Vein endothelial cell (primary cell): ENCODE measurements at places on chromosomes 1 and 21. TPM values are rescaled to one million over a fixed set of nuclear protein-coding genes. Genes with fewer than 3 reads are reported as not detected.

LAD1 gene
- not detected in 2 replicates for total RNA-seq

GPR25 gene
- total RNA-seq = not detected in 2 replicates

TNFRSF18 gene
- total RNA-seq = not detected in 2 replicates

LYST gene
- 17.1 and 22.2 TPM in 2 replicates for total RNA-seq

LDLRAD2 gene
- not detected in 2 replicates for total RNA-seq

RGS4 gene
- 371 and 374 TPM in 2 replicates for total RNA-seq

NUF2 gene
- total RNA-seq = 8.5 and 23.5 TPM in 2 replicates

HLCS gene
- total RNA-seq = 16.0 and 20.3 TPM in 2 replicates

APOBEC4 gene
- not detected in 2 replicates for total RNA-seq

CD244 gene
- not detected in 2 replicates for total RNA-seq

MR1 gene
- total RNA-seq = 2.3 and 3.9 TPM in 2 replicates

HES5 gene
- under 0.01 TPM in 1 of 2 replicates, not detected in the other for total RNA-seq

ALG14 gene
- 1.3 and 2.0 TPM in 2 replicates for total RNA-seq

EFCAB14 gene
- 147 and 228 TPM in 2 replicates for total RNA-seq

VANGL1 gene
- total RNA-seq = 19.3 and 22.4 TPM in 2 replicates

FCRL4 gene
- under 0.01 TPM in 1 of 2 replicates, not detected in the other for total RNA-seq

ETV3L gene
- not detected in 2 replicates for total RNA-seq

FGR gene
- total RNA-seq = under 0.01 and 0.19 TPM in 2 replicates

RGS8 gene
- not detected in 2 replicates for total RNA-seq

C1orf21 gene
- total RNA-seq = 14.4 and 17.3 TPM in 2 replicates

CAPN8 gene
- total RNA-seq = not detected in 2 replicates

HOOK1 gene
- total RNA-seq = under 0.01 and 0.10 TPM in 2 replicates

OR10X1 gene
- not detected in 2 replicates for total RNA-seq

AURKAIP1 gene
- 104 and 123 TPM in 2 replicates for total RNA-seq

STRIP1 gene
- 46.4 and 53.3 TPM in 2 replicates for total RNA-seq

KRTAP19-3 gene
- total RNA-seq = not detected in 2 replicates

C4BPB gene
- total RNA-seq = 0.10 TPM in 1 of 2 replicates, not detected in the other

MYCL gene
- total RNA-seq = 2.1 and 2.9 TPM in 2 replicates

NUDT4B gene
- total RNA-seq = 131 and 173 TPM in 2 replicates

CLDN8 gene
- not detected in 2 replicates for total RNA-seq

UMODL1 gene
- total RNA-seq = not detected in 2 replicates

S100A12 gene
- not detected in 2 replicates for total RNA-seq

OLFML3 gene
- total RNA-seq = 3.7 and 4.6 TPM in 2 replicates

PLD5 gene
- not detected in 2 replicates for total RNA-seq

GAS5 gene
- total RNA-seq = 273 and 303 TPM in 2 replicates

IL19 gene
- total RNA-seq = not detected in 2 replicates

PCBP3 gene
- 0.38 TPM in 1 of 2 replicates, not detected in the other for total RNA-seq

RPE65 gene
- total RNA-seq = not detected in 2 replicates

TMEM69 gene
- 23.7 and 28.7 TPM in 2 replicates for total RNA-seq

UBIAD1 gene
- total RNA-seq = 13.7 and 14.4 TPM in 2 replicates

TNFRSF1B gene
- total RNA-seq = 38.6 and 40.5 TPM in 2 replicates

DNALI1 gene
- total RNA-seq = 1.5 and 2.3 TPM in 2 replicates

REN gene
- total RNA-seq = 0.10 and 0.33 TPM in 2 replicates

LGR6 gene
- under 0.01 TPM in 1 of 2 replicates, not detected in the other for total RNA-seq

CRYBG2 gene
- not detected in 2 replicates for total RNA-seq

LEFTY1 gene
- total RNA-seq = not detected in 2 replicates

ATP6V1G3 gene
- total RNA-seq = 0.33 TPM in 1 of 2 replicates, not detected in the other

DNTTIP2 gene
- 30.4 and 36.3 TPM in 2 replicates for total RNA-seq

EVA1B gene
- total RNA-seq = 101 and 165 TPM in 2 replicates

CTXND2 gene
- not detected in 2 replicates for total RNA-seq

SLC37A1 gene
- 13.7 and 15.0 TPM in 2 replicates for total RNA-seq

NHLH1 gene
- 0.19 and 0.33 TPM in 2 replicates for total RNA-seq

EXTL1 gene
- total RNA-seq = under 0.01 and 0.10 TPM in 2 replicates

CAPZB gene
- 215 and 226 TPM in 2 replicates for total RNA-seq

ATP1A4 gene
- not detected in 2 replicates for total RNA-seq

OR2T2 gene
- total RNA-seq = not detected in 2 replicates

SPATA45 gene
- total RNA-seq = not detected in 2 replicates

EPHB2 gene
- total RNA-seq = 62.0 and 77.4 TPM in 2 replicates

TSNAX gene
- 32.0 and 35.7 TPM in 2 replicates for total RNA-seq

TDRD5 gene
- not detected in 2 replicates for total RNA-seq
